ENCODE measurements at places on chromosomes 6 and 20. TPM values are rescaled to one million over a fixed set of nuclear protein-coding genes. Genes with fewer than 3 reads are reported as not detected.

Gene GPR6
- not detected for total RNA-seq

Gene ZNF76
- total RNA-seq: 24.6 TPM

Gene MAFB
- 0.88 TPM for total RNA-seq

Gene HCK
- not detected for total RNA-seq

Gene TMEM151B
- not detected for total RNA-seq

Gene VSX1
- total RNA-seq: not detected

GRCh38 chr20:58125726-58126125 is 102.7 kb downstream of the ANKRD60 start:
- no peaks in the 10 kb centered on the region for H3K36me3 ChIP-seq
- no peak overlapping the region for H3K27ac ChIP-seq
- H3K27me3 ChIP-seq: no peaks in the 10 kb centered on the region
- DNase-seq: no peak
- no peaks in the 10 kb centered on the region for H3K4me1 ChIP-seq

- peaks cover 2% of the 10 kb centered on the region for H3K4me1 ChIP-seq
- peak within 1 kb of the TSS; percentile 72 for H3K27ac ChIP-seq
- H3K27me3 ChIP-seq: peaks cover 3% of the 10 kb centered on the region
- DNase-seq: peak; percentile 53
- no peaks in the 10 kb centered on the region for H3K36me3 ChIP-seq
These were observed at the start of gene BEND6 for GRCh38 chr6:56954403-56955170. Gene BEND6 (plus strand): TSS chr6:56955107. CDS start chr6:56981811, 26,704 bp downstream.

- H3K4me1 ChIP-seq: peaks cover 8% of the 10 kb centered on the region
- H3K27ac ChIP-seq: no peak overlapping the region
- no peak for DNase-seq
- no peak overlapping the region for H3K4me3 ChIP-seq
- no peaks in the 10 kb centered on the region for H3K36me3 ChIP-seq
These were observed 198.5 kb downstream of the PREX1 start for GRCh38 chr20:48629069-48629959.

GRCh38 chr6:110352563-110353262 is 5.4 kb downstream of the METTL24 start:
- H3K27me3 ChIP-seq: no peaks in the 10 kb centered on the region
- no peak for DNase-seq
- no peak overlapping the region for H3K4me3 ChIP-seq
- peaks cover 20% of the 10 kb centered on the region for H3K4me1 ChIP-seq
- H3K36me3 ChIP-seq: no peaks in the 10 kb centered on the region

DNA sequence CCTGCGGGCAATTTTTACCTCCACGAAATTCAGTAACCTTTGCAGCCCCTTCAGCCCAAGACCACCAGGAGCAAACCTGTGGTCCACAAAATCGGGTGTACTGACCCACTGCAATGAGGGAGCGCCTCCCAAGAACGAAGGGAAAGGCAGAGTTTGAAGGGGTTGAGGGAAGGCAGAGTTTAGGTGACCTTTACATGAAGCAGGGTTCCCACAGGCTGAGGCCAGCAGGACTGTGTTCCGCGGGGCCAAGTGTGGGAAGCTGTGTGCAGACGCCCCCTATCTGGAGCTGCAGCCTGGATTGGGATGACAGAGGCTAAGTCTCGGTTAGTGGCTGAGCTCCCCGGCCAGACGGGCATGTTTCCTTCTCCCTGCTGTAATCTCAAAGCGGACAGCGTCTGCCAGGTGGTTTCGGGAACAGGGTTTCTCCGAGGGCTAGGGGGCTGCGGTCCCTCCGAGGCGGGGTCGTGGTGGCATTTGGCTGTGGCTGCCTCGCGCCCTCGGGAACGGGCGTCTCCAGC is 826 bp upstream of the PYGB start:
- H3K27me3 ChIP-seq: no peaks in the 10 kb centered on the region
- H3K4me3 ChIP-seq: peak overlapping the region; percentile 91
- H3K4me1 ChIP-seq: peaks cover 19% of the 10 kb centered on the region
- H3K27ac ChIP-seq: peak overlapping the region; percentile 79
- no peaks in the 10 kb centered on the region for H3K36me3 ChIP-seq
- DNase-seq: peak; percentile 83

- no peaks in the 10 kb centered on the region for H3K4me1 ChIP-seq
- no peaks in the 10 kb centered on the region for H3K27me3 ChIP-seq
- H3K27ac ChIP-seq: no peak overlapping the region
- H3K4me3 ChIP-seq: no peak overlapping the region
- DNase-seq: no peak
- no peaks in the 10 kb centered on the region for H3K36me3 ChIP-seq
These were observed 1.8 kb downstream of the PCSK2 start for GRCh38 chr20:17228624-17229061.

GRCh38 chr20:49320460-49320859 is 42.6 kb upstream of the ZNFX1 start:
- peak; percentile 86 for DNase-seq
- H3K27me3 ChIP-seq: peaks cover 2% of the 10 kb centered on the region
- H3K27ac ChIP-seq: no peak overlapping the region

- DNase-seq: no peak
- H3K4me1 ChIP-seq: peaks cover 16% of the 10 kb centered on the region
- H3K27me3 ChIP-seq: no peaks in the 10 kb centered on the region
These were observed 152.7 kb downstream of the VEGFA start for GRCh38 chr6:43922426-43923375.

DNA sequence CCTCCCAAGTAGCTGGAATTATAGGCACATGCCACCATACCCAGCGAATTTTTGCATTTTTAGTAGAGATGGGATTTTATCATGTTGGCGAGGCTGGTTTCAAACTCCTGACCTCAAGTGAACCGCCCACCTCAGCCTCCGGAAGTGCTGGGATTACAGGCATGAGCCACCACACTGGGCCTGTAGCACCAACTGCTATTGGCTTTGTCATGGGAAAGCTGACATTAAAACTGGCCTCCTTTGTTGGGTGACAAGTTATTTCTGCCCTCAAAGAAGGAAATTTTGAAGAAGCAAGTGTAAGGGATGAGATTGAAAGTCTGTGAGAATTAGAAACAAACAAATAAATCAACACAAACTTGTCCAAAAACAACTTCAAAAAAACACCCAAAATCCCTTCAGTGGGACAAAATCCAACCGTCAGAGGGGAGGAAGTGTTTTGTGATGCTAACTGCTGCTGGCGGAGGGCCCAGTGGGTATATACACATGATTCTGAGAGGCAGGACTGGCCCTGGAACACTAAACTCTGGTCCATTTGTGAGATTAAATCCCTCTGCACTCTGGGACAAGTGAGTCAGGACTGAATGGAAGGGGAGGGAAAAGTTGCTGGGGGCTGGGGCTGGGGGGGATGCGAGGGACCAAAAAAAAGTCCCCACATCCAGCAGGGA is 87.5 kb upstream of the NAA20 start:
- peaks cover 12% of the 10 kb centered on the region for H3K4me1 ChIP-seq
- H3K4me3 ChIP-seq: no peak overlapping the region
- H3K27me3 ChIP-seq: no peaks in the 10 kb centered on the region
- DNase-seq: no peak

- H3K4me3 ChIP-seq: no peak overlapping the region
- no peaks in the 10 kb centered on the region for H3K36me3 ChIP-seq
- peaks cover 37% of the 10 kb centered on the region for H3K4me1 ChIP-seq
- H3K27me3 ChIP-seq: no peaks in the 10 kb centered on the region
These were observed 38.0 kb upstream of the EEF1A1 start for GRCh38 chr6:73558624-73559398.

DNA sequence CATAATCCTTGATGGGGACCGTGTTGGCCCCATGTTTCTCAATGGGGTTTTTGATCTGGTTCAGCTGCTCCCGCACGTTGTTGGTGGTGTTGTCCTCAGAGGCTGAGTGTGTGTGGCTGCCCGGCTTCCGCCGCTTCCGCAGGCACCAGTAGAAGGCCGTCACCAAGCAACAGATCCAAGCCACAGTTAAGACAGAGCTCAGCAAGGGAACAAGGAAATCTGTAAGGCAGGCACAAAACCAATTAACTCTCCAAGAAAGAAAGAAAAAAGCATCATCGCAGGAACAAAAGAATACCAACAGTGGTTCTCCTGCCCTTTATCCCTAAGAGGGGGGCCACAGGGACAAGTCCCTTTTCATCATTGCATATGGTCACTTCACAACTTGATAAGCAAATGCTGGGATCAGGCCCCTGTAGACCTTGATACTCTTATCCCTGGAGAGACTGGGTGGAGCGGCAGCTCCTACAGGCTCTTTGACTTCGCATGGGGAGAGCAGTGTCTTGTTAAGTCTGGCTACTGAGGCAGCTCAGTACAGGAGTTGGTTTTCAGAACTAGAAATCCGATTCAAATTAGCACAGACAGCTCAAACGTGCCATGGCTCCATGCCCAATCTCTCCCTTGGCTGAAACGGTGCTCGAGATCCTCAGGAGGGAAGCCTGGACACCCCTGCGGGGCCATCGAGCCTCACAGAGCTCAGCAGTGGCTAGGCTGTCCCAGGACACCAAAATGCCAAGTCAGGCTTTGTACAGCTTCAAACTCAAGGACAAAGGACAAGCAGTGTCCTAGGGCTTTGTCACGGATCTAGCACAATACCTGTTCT is 33.9 kb downstream of the JAG1 start:
- no peak overlapping the region for H3K4me3 ChIP-seq
- H3K36me3 ChIP-seq: peaks cover 14% of the 10 kb centered on the region
- no peaks in the 10 kb centered on the region for H3K27me3 ChIP-seq

DNA sequence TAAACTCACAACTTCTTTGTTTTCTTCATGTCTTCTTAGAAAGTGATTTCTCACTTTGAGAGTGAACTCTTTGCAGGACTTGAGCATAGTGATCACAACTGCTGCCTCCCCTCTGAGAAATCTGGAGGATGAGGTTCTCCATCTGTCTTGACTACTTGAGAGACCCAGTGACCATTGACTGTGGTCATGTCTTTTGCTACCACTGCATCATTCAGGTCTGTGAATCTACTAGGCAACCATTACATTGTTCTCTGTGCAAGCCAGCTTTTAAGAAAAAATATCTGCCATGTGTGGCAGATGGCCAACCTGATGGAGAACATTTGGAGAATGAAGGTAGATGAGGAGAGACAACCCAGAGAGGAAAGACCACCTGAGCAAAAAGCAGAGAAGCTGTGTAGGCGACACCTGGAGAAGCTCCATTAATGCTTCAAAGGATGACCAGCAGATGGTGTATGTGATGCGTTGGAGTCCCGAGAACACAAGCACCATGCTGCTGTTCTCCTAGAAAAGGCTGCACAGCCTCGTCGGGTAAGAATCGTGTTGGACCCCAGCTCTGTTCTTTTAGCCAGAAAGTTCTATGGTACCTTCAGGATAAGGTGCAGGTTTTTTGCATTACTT is 25.1 kb upstream of the TRIM26 start:
- no peak overlapping the region for H3K4me3 ChIP-seq
- no peaks in the 10 kb centered on the region for H3K4me1 ChIP-seq
- peak; percentile 40 for DNase-seq
- no peak overlapping the region for H3K27ac ChIP-seq
- no peaks in the 10 kb centered on the region for H3K36me3 ChIP-seq
- no peaks in the 10 kb centered on the region for H3K27me3 ChIP-seq

All from Caco-2 (cell line).